ENCODE measurements at places on chromosomes 16 and 17. TPM values are rescaled to one million over a fixed set of nuclear protein-coding genes. Genes with fewer than 3 reads are reported as not detected.

DNA sequence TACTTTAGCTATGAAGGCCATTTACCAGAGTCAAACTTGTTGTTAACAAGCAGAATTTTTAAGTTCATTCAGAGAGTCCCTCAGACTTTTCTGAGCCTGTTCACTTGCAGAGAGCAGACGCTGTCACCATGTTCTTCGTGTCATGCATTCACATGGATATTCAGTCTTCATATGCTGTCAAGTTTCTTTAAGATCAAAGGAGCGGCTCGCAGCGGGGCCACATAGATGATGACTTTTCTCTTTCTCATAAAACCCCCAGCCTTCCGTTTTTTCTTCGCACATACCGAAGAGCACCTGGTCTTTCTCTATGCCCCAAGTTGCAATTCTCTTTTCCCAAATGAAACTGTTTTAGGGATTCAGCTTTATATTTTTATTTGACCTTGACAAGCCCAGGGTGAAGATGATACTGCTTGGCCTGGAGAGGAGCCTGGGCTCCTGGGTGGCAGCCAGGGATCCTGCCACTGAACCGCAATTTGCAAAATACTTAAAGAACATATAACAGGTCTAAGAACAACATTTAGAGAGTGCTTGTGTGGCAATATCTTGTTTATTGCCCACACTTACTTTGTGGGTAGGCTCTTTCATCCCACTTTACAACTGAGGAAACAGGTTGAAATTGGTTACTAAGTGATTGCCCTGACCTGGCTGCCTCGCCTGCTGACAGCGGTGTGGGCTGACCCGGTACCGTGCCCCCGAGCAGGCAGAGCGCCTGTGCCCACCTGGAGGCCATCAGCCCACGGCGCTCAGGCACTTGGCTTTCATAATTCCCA is 22.9 kb downstream of the SEC14L1 start:
- no peak for DNase-seq
- H3K27ac ChIP-seq = no peak overlapping the region
- no peak overlapping the region for H3K4me3 ChIP-seq
- no peaks in the 10 kb centered on the region for H3K27me3 ChIP-seq
- H3K4me1 ChIP-seq = peaks cover 9% of the 10 kb centered on the region
- no peaks in the 10 kb centered on the region for H3K36me3 ChIP-seq

The TOM1L2 gene
- total RNA-seq = 71.5 TPM

GRCh38 chr16:58201163-58201562 is 3.3 kb upstream of the CSNK2A2 start:
- H3K4me3 ChIP-seq = no peak overlapping the region
- no peaks in the 10 kb centered on the region for H3K27me3 ChIP-seq
- no peak overlapping the region for H3K27ac ChIP-seq
- H3K4me1 ChIP-seq = peaks cover 17% of the 10 kb centered on the region
- no peak for DNase-seq

DNA sequence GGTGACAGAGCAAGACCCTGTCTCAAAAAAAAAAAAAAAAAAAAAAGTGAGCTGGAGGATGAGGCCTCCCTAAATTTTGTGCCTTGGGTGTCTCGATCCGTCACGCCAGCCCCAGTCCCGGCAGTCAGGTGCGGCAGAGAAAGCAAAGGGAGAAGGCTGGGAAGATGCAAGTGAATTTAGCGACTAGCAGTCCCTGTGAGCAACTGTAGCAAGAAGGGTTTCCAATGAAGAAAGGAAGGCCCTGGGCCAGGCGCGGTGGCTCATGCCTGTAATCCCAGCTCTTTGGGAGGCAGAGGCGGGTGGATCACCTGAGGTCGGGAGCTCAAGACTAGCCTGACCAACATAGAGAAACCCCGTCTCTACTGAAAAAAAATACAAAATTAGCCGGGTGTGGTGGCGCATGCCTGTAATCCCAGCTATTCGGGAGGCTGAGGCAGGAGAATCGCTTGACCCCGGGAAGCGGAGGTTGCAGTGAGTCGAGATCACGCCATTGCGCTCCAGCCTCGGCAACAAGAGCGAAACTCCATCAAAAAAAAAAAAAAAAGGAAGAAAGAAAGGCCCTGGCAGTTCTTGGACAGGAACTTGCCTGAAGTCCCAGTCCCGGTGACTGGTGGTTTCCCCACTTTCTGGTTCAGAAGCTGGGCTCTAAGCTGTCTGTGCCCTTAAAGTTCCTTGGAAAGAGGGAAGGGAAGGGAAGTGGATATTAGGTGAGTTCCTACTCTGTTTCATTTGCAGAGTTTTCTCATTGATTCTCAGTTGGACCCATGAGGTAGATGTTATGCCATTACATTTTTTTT is 1.8 kb upstream of the QPRT start:
- no peaks in the 10 kb centered on the region for H3K27me3 ChIP-seq
- no peak overlapping the region for H3K27ac ChIP-seq
- DNase-seq = no peak
- H3K4me3 ChIP-seq = no peak overlapping the region
- H3K4me1 ChIP-seq = peaks cover 25% of the 10 kb centered on the region

DNA sequence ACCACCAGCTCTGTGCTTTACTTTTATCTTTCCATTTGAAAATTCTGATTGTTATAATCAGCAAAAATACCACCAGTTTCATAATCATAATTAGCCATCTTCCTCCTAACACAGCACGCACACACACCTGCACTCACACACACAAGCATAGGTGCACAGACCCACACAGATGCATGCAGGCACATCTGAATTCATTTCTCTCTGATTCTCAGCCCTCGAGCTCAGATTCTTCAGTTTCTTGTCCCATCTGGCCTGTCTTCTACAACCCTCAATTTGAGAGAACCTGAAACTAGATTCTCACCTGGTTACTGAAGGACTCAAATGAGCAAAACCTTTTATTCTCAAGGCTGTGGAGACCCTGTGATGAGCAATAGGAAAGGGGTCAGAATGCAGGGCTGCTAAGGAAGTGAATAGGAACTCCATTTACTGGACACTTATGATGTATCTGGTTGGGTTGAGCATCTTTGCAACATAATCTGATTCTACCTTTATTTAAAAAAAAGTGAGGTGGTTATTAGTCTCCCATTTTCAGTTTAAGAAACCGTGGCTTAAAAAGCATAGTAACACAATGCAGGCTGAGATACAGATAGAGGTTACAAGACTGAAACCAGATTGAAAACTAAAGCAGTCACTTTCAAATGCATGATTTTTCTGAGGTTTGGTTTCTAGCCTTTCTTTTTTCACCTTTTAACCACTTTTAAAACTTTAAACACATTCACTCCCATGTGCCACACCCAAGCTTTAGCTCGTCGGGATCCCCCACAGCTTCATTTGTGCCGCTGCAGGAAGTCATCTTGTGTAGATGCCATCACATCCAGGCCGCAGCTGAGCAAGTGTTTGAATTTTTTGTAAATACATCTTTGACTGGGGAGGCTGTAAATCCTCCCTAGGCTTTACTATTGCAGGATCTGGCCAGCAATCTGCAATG is 9.4 kb downstream of the KRT33A start:
- no peak overlapping the region for H3K4me3 ChIP-seq
- DNase-seq = peak; percentile 58
- no peaks in the 10 kb centered on the region for H3K36me3 ChIP-seq
- H3K27me3 ChIP-seq = no peaks in the 10 kb centered on the region
- H3K27ac ChIP-seq = peak overlapping the region; percentile 95
- peaks cover 33% of the 10 kb centered on the region for H3K4me1 ChIP-seq

All from T-cell (primary cell).